ENCODE measurements at places on chromosomes 5 and 9.

DNA sequence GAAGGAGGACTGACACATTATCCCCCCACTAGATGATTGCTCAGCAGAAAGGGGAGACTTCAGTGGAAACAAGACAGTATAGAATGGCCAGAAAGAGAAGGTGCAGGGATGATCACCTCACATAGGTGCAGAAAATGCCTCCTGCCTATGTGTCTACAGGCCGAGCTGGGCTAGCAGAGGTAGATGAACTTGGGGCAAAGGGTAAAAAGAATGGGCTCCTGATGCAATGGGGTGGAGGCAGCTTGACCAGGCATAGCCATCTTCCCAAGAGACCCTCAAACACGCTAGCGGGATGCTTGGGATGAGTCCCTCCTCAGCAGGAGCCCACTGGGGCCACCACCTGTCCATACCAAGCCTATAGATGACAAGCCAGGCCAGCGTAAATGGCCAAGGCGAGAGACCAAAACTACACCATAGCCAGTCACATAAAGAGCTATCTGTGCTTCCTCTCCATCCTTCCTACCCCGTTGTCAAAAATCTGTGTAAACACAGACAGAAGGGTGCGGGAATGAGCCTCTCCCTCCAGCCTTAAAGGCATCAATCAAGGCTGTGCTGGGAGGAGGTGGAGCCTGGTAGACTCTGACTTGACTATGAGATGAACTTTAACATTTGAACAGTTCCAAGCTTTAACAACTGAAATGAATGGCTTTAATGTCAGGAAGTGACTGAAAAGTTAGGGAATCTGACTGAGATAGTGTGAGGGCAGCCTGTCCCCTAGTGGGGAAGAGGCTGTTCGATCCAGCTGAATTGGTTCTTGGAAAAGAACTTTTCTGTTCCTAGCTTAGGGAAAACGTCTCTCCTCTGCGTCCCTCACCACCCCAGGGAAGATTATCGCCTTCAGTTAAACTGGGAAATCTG is 10.4 kb downstream of the C9orf152 start:
- DNase-seq, result no peak

- no peak for DNase-seq
These were observed 563.8 kb downstream of the TLR4 start for GRCh38 chr9:118268046-118268445.

GRCh38 chr9:8241201-8241600 is 441.6 kb upstream of the DMAC1 start:
- DNase-seq, result no peak

DNA sequence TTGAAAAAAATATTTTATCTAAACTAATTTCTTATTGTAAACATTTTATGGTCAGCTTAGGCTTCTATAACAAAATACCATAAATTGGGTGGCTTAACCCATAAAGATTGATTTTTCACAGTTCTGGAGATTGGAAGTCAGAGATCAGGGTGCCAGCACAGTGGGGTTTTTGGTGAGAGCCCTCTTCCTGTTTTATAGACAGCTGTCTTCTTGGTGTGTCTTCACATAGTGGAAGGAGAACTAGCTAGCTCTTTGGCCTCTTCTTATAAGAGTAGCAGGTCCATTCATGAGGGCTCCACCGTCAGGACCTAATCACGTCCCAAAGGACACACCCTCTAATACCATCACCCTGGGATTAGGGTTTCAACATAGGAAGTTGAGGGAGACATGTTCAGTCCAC is 26.6 kb downstream of the OTULINL start:
- DNase-seq, result no peak

Measured in ovary (tissue), 10 donors.